ENCODE measurements at places on chromosomes 5 and 9.

DNA sequence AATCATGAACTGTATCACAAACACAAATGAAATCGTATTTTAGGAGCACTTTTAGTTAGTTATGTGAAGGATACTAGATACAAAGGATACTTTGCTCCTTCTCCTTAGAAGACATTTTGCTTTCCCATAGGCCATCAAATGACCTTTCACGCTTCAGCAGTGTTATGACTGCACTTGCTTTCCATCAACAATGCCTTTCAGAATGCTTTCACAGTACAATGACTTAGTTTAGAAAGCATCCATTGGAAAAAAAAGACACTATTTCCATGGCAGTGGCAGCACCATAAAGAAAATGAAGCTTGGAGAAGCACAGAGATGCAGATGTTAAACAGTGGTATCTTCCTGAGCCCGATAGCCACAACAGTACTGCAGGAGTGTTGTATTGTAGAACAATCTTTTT, 203.9 kb downstream of the PCSK1 start:
- no peak for DNase-seq

DNA sequence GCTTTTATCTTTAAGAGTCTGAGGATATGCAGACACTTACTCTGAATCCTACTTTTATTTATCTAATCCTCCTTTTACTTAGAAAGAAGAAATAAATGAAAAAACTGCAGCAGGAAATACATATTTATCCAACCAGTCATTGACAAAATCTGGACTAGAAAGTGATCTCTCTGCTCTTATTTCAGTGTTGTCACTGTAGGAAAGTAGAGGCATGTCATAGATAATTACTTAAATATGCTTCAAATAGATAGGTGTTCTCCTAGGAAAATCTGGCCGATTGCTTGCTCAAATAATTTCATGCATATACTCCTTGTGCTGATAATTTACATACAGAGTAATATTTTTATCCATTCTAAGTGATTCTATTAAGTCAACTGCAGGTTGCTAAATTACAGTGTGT, 2001.9 kb upstream of the C9orf72 start:
- no peak for DNase-seq

GRCh38 chr5:95841914-95842812, 19.6 kb upstream of the GLRX start:
- no peak for DNase-seq

DNA sequence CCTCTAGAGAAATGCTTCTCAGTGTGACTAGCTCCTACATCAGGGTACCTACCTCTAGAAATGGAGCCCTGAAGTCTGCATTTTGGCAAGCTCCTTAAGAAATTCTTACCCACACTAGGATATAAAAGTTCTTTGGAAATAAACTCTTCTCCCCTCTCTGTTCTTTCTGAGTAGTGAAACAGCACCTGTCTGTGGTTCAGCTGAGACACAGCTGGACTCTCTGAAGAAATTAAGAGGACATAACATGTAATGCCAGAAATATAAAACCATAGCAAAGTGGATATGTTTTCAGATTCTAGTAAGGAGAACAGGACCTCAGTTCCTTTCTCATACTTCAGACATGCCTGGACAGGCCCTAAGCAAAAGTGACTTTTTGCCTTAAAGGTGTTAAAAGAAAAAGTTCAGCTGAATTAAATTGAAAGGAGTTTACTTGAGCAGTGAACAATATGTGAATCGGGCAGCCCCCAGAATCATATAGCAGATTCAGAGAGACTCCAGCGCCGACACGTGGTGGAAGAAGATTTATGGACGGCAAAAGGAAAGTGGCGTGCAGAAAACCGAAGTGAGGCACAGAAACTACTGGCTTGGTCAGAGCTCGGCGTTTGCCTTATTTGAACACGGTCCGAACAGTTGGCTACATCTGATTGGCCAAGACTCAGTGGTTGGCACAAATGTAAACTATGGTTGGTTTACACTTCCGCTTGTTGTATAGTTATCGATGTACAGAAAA, 64.5 kb downstream of the PRKACG start:
- DNase-seq: no peak

DNA sequence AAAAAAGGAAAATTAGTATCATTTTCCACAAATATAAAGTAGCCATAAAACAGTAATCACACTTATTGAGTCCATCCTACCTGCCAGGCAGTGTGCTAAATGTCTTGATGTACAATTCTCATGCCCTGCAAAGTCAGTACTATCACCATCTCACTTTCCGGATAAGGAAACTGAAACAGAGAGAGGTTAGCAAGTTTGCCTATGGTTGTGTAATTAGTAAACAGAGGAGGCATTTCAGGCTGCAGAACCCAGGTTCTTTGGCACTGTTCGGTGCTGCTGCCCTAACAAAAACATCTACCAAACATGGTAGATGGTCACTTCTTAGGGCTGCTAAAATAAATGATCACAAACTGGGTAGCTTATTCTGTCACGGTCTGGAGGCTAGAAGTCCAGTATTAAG, 22.6 kb downstream of the PLAC8L1 start:
- no peak for DNase-seq

GRCh38 chr9:71895955-71896354, 15.0 kb downstream of the ABHD17B start:
- DNase-seq: no peak

DNA sequence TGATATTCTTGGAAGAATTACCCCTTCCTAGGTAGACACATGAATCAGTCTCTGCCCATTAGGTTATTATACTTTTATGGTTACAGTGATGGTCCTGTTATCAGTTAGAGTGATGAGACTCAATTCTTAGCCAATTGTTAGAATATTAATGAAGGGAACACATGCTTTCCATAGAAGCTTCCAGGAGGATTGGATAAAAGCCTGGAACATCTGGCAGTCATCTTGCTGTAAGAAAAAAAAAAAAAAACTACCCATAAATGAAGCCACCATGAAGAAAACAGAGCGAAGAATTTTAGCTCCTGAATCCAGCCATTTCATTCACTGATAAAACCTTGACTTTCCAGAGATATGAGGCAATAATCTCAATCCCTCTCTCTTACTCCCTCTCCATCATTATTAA, 262.5 kb upstream of the GRIN3A start:
- DNase-seq: no peak

GRCh38 chr9:77750284-77750683, 102.2 kb upstream of the GNA14 start:
- DNase-seq: no peak

DNA sequence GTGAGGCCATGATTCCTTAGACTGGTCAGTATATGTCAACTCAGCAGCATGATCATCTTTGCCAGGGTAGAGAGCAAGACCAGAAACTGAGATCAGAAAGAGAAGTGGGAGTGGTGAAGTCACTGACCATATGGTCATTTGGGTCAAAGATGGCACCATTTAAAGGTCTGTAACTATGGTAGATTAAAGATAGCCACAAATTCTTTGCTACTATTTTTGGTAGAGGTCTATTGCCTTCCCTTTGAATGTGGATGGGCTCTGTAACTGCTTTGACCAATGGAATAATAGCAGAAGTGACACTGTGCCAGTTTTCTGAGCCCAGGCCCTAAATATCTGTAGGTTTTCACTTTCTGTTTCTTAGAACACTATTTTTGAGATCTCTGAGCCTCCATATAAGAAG, 117.6 kb downstream of the PCSK1 start:
- no peak for DNase-seq

- no peak for DNase-seq
Observed at GRCh38 chr5:169169783-169170182, 131.2 kb downstream of the SLIT3 start.

DNA sequence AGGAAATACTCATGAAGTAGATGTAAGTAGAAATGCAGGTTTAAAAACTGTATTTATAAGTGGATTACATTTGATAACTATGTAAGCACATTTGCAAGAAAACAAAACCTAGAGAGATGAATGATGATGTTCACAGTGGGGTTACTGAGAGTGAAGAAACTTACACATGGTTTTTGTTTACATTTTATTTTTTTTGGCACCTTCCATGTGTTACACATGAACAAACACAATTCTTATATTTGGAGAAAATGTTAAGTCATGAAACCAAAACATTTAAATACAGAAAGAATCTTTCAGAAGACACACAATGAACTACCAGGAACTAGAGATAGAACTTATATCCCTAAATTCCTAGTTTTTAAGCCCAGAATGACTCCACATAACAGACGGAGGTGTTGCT, 51.5 kb upstream of the SPATA31E1 start:
- no peak for DNase-seq

- no peak for DNase-seq
Observed at GRCh38 chr9:92242260-92243136, 51.0 kb downstream of the IARS1 start.

DNA sequence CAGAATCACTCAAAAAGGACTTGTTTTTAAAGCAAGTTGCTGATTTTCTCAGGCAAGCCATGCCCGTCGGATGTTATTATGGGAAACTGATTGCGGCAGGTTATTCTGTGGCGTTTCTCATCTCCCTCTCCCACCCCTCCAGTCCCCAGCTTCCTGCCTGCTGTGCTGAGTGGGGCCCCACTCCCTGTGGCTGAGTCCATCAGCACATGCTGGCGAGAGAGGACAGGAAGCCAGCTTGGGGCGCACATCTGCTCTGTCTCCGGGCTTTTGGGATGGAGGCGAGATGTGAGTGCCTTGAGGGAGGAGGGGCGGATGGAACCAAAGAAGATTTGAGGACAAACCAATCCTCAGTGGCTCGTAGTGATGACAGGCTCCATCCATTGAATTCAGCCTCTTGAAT, 108.0 kb downstream of the DAPK1 start:
- DNase-seq: no peak

DNA sequence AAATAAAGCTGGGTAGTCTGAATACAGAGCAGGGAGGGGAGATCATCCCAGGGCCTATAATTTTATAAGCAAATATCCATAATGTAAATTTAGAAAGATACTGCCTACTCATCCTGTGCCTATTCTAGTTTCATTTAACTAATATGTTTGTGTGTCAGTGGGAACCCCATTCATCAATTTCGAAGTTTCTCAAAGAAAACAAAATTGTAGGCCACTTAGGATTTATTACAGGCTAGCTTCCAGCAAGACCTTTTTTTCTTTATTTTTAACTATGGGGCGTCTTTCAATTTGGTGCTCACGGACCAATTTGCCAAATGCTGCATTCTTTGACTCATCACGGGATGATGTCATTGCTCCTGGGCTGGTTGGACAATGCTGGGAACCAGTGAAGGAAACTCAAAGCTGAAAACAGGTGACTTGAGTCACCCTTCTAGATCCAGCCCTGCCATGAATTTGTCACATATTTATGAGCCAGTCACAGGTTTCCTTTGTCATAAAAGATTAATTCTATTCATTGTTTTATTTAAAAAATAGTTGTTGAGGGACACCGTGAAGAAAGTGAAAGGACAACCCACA, 13.4 kb downstream of the PCSK5 start:
- DNase-seq: no peak

DNA sequence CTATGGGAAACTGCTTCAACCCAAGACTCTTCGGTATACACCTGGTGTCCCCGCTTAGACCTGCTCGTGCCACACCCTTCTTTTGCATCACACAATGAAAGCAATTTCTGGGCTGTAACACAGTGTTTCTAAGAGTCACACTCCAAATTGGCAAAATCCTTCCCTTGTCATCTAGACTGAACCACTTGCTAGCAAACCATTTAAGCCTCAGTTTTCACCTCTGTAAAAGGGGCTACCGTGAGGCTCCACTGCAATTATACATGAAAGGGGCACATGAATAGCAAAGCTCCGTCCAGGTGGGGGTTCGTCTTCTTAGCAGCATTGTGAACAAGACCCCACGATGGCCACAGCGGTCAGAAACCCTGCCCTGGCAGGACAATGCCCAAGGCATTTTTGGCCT, 166.8 kb downstream of the PAX5 start:
- DNase-seq: no peak

- DNase-seq: no peak
Observed at GRCh38 chr9:112334432-112334841, 1.0 kb upstream of the PTBP3 start.

Measured in NCI-H2171 (cell line).